ENCODE measurements at places on chromosomes 6 and 20. TPM values are rescaled to one million over a fixed set of nuclear protein-coding genes. Genes with fewer than 3 reads are reported as not detected.

The CYP24A1 gene
- 6.9 TPM for total RNA-seq

The TPX2 gene
- 1.8 TPM for total RNA-seq

The PCMTD2 gene
- total RNA-seq: 26.9 TPM

The WFDC13 gene
- total RNA-seq: not detected

The HMGN4 gene
- 94.0 TPM for total RNA-seq

The TAAR1 gene
- total RNA-seq: not detected

The RGL2 gene
- 27.7 TPM for total RNA-seq

The TRIM10 gene
- not detected for total RNA-seq

The TREM2 gene
- total RNA-seq: 0.53 TPM

The LST1 gene
- total RNA-seq: not detected

The OR2H2 gene
- total RNA-seq: not detected

The SMIM13 gene
- total RNA-seq: 16.4 TPM

The STK4 gene
- total RNA-seq: 34.8 TPM

The PRRT1 gene
- not detected for total RNA-seq

The CST4 gene
- total RNA-seq: not detected

The DEFB132 gene
- total RNA-seq: not detected

The CD40 gene
- total RNA-seq: 6.5 TPM

The MAS1 gene
- not detected for total RNA-seq

The NHSL1 gene
- total RNA-seq: 6.3 TPM

The MOG gene
- total RNA-seq: not detected

The SAPCD1 gene
- 1.3 TPM for total RNA-seq

The RSPO4 gene
- not detected for total RNA-seq

Measured in bronchial epithelial cell (primary cell).